ENCODE measurements at places on chromosomes 2 and 18. TPM values are rescaled to one million over a fixed set of nuclear protein-coding genes. Genes with fewer than 3 reads are reported as not detected.

DCDC2C gene
- total RNA-seq: 0.20 TPM

CCDC74B gene
- 3.1 TPM for total RNA-seq

- DNase-seq: no peak
Observed at GRCh38 chr2:240245184-240245583, 104.7 kb upstream of the OTOS start.

- DNase-seq: no peak
Observed at GRCh38 chr2:204154863-204155262, 218.3 kb downstream of the ICOS start.

- DNase-seq: no peak
Observed at GRCh38 chr18:75728621-75729020, 301.1 kb upstream of the SMIM21 start.

GRCh38 chr2:202634556-202635427 lies at the start of gene FAM117B:
Gene FAM117B, plus strand, starts transcription at chr2:202634969. Its CDS starts 219 bp downstream, at chr2:202635188.
- DNase-seq: peak; percentile 95

DNA sequence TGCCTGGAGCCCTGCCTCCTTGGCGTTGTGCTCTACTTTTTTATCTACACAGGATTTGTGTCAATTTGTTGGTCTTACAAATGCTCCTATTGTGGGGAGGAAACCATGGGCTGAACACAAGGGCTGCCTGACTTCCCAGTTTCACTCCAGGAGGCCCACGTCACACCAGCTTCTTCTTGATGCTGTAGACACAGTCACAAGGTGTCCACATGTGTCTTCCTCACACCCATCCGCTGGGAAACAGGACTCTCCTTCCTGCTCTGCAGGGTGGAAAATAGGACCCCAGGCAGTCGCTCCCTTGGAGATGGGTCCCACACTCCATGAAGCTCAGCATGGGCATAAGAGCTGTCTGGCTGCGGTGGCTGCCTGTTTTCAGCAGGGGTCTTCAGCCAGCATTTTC lies 468.2 kb downstream of the EPHA4 start:
- DNase-seq: no peak

DNA sequence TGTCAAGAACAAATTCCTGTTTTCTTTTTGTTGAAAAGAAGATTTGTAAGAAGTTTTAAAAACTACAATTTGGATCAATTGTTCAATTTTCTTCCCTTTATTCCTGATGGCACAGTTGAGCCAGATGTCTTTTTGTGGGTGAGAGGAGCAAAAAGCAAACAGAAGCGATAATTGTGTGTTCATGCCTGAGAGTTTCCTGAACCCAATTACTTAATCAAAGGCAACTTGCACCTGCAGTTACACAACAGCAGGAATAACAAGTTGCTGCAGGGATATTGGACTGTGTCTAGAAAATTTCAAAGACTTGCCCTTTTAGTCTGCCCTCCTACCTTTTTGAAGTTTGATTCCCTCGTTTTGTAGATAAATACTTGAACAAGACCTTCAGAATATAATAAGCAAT lies 383.6 kb downstream of the DSEL start:
- no peak for DNase-seq

DNA sequence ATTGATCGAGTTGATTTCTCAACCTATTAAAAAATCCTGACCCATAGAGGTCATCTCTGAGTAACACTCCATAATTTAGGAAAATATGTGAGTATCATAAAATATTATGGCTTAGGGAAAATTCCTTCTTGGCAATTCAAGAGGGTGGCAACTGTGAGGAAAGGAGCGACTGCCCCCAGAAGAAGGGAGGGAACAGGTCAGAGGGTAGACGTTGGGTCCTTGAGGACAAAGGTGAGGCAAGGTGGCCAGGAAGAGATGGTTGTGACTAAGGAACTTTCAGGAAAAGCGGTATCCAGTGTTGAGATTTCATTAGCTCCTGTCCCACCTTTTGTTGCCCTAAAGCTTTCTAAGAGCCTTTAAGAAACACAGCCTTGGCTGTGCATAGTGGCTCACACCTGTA lies 10.5 kb upstream of the AGAP1 start:
- no peak for DNase-seq

DNA sequence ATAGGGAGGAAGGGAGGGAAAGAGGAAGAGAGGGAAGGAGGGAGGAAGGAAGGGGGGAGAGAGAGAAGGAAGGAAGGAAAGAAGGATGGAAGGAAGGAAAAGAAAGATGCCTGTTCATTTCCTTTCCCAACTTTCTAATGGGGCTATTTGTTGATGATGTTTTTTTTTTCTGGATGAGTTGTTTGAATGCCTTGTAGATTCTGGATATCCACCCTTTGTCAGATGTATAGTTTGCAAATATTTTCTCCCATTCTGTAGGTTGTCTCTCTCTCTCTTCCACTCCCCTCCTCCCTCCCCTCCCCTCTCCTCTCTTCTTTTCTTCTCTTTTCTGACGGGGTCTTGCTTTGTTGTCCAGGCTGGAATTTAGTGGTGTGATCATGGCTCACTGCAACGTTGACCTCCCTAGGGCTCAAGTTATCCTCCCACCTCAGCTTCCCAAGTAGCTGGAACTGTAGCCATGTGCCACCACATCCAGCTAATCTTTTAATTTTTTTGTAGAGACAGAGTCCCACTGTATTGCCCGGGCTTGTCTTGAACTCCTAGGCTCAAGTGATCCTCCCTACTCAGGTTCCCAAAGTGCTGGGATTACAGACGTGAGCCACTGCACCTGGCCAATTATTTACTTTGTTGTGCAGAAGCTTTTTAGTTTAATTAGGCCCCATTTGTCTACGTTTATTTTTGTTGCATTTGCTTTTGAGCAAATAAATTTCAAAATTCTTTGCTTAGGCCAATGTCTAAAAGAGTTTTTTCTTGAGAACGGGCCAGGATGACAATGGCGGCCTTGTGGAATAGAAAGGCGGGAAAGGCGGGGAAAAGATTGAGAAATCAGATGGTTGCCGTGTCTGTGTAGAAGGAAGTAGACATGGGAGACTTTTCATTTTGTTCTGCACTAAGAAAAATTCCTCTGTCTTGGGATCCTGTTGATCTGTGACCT lies 57.3 kb upstream of the FAM117B start:
- DNase-seq: no peak

CRYGD gene
- not detected for total RNA-seq

GRCh38 chr2:148540022-148540421 lies 104.5 kb upstream of the EPC2 start:
- no peak for DNase-seq

POTEC gene
- total RNA-seq: not detected

DNA sequence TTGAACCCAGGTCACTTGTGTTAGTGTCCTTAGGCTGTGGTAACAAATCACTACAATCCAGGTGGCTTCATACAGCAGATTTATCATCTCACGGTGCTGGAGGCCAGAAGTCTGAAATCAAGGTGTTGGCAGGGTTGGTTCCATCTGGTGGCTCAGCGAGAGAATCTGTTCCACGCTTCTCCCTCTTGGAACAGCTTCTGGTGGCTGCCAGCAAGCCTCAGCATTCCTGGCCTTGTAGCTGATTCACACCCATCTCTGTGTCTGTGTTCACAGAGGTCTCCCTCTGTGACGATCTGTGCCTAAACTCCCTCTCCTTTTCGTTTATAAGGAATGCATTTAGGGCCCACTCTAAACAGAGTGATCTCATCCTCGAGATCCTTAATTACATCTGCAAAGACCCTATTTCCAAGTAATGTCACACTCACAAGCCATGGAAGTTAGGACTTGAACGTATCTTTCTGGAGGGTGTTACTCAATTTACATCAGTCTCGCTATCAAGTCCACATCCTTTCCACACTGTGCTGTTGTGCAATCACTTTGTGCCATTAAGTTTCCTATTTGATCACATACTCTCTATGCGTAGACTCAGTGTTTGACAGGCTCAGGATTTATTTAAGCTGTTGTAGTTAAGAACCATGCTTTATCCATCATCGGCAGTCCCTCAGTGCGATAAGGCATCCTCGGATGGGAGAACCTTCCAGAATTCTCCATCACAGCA lies 164.4 kb downstream of the SOCS6 start:
- no peak for DNase-seq

FSHR gene
- total RNA-seq: not detected

OSBPL6 gene
- total RNA-seq: 3.3 TPM

GRCh38 chr18:13511961-13512577 lies 214.3 kb downstream of the FAM210A start:
- DNase-seq: no peak

- no peak for DNase-seq
Observed at GRCh38 chr2:123715467-123715982, 309.6 kb upstream of the CNTNAP5 start.

GRCh38 chr2:228023619-228024018 lies 152.2 kb downstream of the DAW1 start:
- DNase-seq: no peak

DSG4 gene
- 12.5 TPM for total RNA-seq

SRD5A2 gene
- total RNA-seq: not detected

- DNase-seq: no peak
Observed at GRCh38 chr2:199663157-199663556, 187.8 kb downstream of the FTCDNL1 start.

TRABD2A gene
- 1.5 TPM for total RNA-seq

TFPI gene
- 44.5 TPM for total RNA-seq

GRCh38 chr2:104177179-104177578 lies 676.7 kb upstream of the POU3F3 start:
- no peak for DNase-seq

- DNase-seq: no peak
Observed at GRCh38 chr18:374721-375168, 106.9 kb upstream of the THOC1 start.

DNA sequence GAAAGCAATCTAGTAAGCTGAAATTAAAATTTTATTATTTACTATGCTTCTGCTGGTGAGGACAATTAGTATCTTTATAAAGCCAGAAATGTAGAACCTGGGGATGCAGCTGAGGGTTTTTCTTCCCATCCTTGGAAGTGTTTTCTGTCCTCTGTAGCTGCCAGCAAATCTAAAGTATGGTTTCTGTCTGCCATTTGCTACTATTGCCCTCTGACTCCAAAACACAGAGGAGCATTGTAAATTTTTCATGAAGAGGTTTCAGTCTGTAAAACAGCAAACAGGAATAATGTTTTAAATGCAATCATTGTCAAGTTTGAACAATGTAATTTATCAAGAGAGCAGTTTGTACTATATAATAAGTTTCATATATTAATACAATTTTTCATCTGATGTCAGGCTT lies 258.8 kb downstream of the ZNF407 start:
- no peak for DNase-seq

GRCh38 chr2:18432999-18433398 lies 127.5 kb downstream of the RDH14 start:
- peak; percentile 19 for DNase-seq

KLHL14 gene
- total RNA-seq: 0.30 TPM

GRCh38 chr2:148680462-148680861 lies 35.9 kb downstream of the EPC2 start:
- no peak for DNase-seq

GRCh38 chr2:159065313-159065712 lies 96.9 kb downstream of the TANC1 start:
- DNase-seq: no peak

HNMT gene
- total RNA-seq: 73.7 TPM

GRCh38 chr2:237421542-237422116 lies 7.7 kb upstream of the COL6A3 start:
- DNase-seq: peak; percentile 77

C2orf72 gene
- total RNA-seq: 0.39 TPM

KIAA2012 gene
- 0.10 TPM for total RNA-seq

SPR gene
- 3.9 TPM for total RNA-seq

GRCh38 chr2:125696560-125696959 lies 959.4 kb upstream of the GYPC start:
- DNase-seq: no peak

MEP1B gene
- total RNA-seq: not detected

DNA sequence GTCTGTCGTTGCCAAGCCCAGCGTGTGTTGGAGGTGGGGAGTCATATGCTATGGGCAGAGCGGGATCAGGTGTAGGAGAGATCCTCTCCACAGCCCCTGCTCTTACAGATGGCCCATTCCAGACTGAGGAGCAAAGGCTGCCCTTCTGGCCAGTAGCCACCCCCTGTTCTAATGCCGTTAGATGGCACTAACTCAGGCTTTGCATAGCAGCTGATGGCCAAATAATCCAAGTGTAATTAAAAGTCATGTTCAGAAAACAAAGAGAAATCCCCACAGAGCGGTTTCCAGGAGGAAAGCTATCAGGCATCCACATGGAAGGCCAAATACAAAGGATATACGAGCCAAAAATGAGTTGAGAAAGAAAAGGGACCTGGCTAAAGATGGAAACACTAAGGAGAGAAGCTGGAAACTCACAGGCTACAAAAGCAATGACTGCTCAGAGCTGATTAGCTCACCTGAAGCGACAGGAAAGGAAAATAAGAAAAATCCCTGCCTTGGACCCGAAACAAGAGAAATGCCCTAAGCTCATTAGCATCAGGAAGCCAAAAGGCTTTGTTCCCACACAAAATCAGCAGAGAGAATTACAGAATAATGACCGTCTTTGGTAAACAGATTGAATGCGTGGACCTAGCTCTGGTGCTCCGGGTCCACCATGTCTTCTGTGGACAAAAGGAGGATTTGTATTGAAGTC lies 1002.4 kb upstream of the KLHL29 start:
- no peak for DNase-seq

SPC25 gene
- total RNA-seq: 8.2 TPM

DNA sequence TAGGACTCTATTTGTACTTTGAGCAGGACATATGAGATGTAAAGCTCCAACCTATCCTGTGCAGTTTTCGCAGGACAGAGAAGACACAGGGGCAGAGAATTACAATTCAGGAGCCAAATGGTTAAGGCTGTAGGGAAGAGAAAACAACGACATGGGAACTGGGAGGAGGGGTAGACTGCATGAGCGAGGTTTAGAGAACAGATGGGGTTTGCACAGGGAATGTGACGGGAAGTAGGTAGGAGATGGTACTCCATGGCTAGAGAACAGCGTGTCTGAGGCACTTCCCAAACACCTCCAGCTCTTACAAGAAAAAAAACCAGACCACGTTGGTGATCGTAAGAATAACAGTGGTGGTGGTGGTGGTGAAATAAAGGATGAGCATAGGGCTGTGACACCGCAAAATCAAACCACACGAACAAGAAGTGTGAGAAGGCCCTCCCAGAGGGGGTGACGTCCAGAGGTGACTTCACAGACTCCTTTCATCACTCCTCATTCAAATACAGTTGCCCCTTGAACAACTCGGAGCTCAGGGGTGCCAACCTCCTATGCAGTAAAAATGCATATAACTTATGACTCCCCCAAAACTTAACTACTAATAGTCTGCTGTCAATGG lies 92.7 kb downstream of the FARSB start:
- no peak for DNase-seq

DOK6 gene
- 7.0 TPM for total RNA-seq

- DNase-seq: no peak
Observed at GRCh38 chr2:109045505-109045904, 56.5 kb upstream of the EDAR start.

RND3 gene
- 92.8 TPM for total RNA-seq

DNA sequence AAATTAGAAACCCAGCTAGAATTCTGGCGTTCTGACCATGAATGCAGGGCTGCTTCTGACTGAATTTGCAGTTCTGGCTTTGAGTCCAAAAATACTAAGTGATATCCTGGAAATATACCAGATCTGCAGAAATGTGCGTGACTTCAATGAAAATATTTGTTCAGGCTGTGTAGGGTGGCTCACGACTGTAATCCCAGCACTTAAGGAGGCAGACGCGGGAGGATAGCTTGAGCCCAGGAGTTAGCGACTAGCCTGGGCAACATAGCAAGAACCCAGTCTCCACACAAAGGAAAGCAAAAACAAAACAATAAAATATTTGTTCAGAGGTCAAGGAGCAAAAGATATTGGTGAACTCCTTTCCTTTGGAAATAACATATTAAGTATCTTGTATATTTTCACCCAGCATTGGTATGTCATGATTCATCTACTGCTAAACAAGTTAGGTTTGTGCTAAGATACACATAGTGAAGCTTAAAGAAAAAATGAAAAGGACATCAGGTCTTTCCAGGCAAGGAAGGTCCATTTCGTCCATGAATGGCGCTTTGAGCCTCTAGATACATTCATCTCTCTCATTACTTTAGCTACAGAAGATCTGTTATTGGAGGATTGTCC lies 239.2 kb downstream of the CMPK2 start:
- no peak for DNase-seq

Measured in skin of body (tissue), 3 donors.